SK-N-SH (cell line): ENCODE measurements at places on chromosomes 11 and 22. TPM values are rescaled to one million over a fixed set of nuclear protein-coding genes. Genes with fewer than 3 reads are reported as not detected.

The OR8B8 gene
- polyA plus RNA-seq: not detected in 2 replicates

The KRTAP5-1 gene
- polyA plus RNA-seq: not detected in 2 replicates

The MRGPRE gene
- polyA plus RNA-seq: not detected in 2 replicates

The SLC22A9 gene
- not detected in 2 replicates for polyA plus RNA-seq

The CCDC116 gene
- polyA plus RNA-seq: 0.28 and 0.31 TPM in 2 replicates

The CPT1B gene
- 33.2 and 40.4 TPM in 2 replicates for polyA plus RNA-seq

DNA sequence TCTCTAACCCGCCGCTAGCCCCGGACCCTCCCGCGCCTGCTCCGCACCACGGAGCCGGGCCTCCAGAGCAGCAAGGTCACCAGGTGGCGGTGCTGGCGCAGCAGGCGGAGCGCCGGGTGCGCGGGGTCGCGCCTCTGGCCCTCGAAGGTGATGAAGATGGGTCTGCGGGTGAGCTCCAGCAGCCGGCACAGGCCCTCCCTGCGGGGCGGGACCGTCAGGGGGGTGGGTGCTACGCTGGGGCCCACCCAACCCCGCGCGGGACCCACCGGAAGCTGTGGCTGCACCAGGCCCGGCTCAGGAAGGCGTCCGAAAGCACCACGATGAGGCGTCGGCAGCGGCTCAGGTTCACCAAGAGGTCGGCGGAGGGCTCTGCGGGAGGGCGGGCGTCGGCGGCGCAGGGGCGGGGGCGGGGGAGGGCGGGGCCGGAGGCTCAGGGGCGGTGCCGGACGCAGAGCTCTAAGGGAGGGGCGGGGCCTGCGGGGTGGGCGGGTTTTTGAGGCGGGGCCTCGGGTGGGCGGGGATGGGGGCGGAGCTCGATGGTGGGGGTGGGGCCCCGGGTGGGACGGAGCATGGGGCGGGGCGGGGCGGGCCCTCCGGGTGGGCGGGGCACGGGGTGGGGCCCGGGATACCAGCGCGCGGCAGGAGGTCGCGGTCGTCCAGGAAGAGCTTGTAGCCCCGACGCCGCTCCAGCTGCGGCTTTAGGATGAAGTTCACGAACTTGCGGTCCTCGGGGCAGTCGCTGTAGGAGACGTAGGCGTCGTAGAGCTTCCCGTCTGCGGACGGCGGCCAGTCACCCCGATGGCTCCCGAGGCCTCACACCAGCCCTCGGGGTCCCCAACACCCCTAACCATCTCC, 7.8 kb downstream of the SIGIRR start:
- DNase-seq: peak; percentile 99

DNA sequence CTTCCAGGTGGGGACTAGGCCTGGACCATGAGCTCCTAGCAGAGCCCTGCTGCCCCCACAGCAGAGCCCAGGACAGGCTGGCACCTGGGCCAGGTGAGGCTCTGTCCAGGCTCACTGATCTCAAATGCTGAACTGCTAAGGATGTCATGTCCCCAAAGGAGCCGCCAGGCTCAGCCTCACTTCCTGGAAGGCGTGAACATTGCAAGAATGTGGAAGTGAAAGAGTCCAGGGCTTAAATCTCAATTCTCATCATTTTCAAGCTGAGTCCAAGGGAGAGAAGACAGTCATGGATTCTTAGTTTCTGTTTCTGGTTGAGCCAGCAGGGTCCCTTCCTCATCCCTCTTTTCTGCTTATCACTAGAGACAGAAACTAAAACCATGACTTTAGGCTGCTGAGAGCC, 5.0 kb downstream of the ASCL2 start:
- no peak for DNase-seq

DNA sequence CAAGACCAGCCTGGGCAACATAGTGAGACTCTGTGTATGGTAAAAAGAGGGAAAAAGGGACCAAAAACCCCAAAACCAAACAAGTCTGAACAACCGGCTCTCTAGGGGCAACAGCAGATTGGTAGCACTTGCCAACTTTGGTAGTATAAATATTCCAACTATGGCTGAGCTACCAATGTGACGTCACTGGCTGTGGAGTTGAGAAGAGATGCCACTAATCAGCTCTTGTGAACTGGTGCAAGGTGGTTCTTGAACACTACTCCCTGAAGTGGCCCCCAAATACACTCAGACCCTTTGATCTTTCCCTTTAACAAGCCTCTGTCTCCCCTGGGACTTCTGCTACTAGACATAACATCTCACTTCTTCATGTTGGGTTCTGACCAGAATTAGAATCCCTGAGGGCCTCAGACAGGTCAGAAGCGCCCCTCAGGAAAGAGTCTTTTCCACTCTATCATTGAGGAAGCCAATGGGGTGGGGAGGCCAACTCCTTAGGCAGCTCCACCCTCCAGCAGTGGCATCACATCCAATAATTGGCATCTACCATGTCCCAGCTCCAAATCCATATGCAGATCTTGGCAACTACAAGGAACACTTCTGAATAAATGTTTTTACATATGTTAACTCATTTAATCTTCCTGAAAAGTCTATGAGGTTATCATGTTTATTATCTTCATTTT, 49.2 kb downstream of the RPL27A start:
- no peak for DNase-seq

DNA sequence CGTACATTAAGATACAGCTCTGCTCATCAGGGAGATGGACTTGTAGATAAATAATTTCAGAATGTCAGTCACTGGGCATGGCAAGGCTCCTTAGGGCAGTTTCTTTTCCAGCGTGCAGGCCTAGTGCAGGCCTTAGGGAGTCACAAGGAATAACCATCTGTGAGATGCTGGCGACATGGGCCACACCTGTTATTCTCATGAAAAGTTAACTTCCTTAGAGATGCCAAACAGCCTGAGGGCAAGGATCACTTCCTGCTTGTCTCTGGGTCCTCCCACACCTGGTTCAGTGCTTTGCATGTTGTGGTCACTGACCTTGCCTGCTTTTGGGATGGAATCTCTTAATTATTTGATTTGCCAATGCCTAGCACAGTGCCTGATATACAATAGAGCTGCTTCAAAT, 70.6 kb downstream of the ST3GAL4 start:
- no peak for DNase-seq

- DNase-seq: no peak
Observed at GRCh38 chr11:132977241-132977640, 555.1 kb downstream of the OPCML start.

DNA sequence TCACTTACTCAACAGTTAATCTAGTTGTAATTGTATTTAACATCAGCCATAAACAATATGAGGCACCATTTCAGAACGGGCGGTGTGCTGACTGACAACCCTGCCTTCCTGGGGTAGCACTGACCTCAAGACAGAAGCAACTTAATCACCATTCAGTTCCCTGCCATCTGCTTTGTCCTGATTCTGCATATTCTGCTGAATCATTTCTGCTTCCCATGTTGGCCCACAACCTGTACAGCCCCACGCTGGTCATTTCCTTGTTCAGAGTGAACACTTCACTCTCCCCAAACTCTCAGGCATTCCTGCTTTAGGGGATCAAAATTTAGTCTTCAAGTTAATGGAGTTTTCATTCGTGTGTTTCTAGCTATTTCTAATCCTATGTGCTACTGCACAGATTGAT, 132.3 kb upstream of the ZBED5 start:
- no peak for DNase-seq
